ENCODE measurements at places on chromosomes 2 and 18.

DNA sequence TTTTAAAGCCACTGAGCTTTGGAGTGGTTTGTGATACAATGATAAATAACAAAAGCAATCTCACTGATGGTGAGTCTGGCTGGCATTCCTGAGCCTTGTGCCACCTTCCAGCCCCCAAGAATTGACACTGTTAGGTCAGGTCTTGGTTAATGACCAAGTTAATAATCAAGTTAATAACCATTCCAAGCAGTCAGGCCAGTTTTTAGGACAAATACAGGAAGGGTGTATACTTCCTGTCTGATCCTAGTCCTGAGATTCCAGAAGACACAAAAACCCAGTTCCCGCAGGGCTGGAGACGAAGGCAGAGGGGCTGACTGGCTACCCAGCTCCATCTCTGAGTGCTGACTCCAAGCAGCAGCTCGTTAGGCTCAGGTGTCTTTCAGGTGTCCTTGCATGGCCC lies 74.6 kb upstream of the LAPTM4A start:
- DNase-seq, result no peak

- DNase-seq, result no peak
Measured at GRCh38 chr2:164779383-164780057, 62.1 kb downstream of the COBLL1 start.

- no peak for DNase-seq
Measured at GRCh38 chr2:197265924-197266323, 44.7 kb downstream of the ANKRD44 start.

GRCh38 chr2:223652122-223652521 lies 50.0 kb upstream of the SCG2 start:
- DNase-seq, result no peak

GRCh38 chr2:5692561-5693286 lies 540 bp downstream of the SOX11 start:
- no peak for DNase-seq

- no peak for DNase-seq
Measured at GRCh38 chr2:40093021-40093675, 314.1 kb upstream of the THUMPD2 start.

- DNase-seq, result no peak
Measured at GRCh38 chr2:183490914-183491313, 366.7 kb downstream of the NUP35 start.

GRCh38 chr2:31136732-31137131 lies 1.5 kb downstream of the GALNT14 start:
- peak; percentile 38 for DNase-seq

GRCh38 chr2:186256540-186256939 lies 229.5 kb upstream of the ZC3H15 start:
- DNase-seq, result peak; percentile 2

- no peak for DNase-seq
Measured at GRCh38 chr18:22550366-22550765, 132.7 kb upstream of the CTAGE1 start.

DNA sequence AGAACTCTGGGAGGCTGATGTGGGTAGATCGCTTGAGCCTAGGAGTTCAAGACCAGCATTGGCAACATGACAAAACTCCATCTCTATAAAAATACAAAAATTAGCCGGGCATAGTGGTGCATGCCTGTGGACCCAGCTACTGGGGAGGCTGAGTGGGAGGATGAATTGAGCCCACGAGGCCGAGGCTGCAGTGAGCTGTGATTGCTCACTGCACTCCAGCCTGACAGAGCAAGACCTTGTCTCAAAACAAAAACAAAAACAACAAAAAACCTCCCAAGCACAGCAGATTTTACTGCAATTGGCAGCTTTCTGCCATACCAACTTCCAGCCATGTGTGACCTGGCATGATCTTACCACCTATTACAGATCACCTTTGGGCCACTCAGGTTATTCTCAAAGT lies 57.7 kb upstream of the LRPPRC start:
- DNase-seq, result no peak

GRCh38 chr18:43380104-43380672 lies 102.9 kb upstream of the SYT4 start:
- DNase-seq, result no peak

- DNase-seq, result no peak
Measured at GRCh38 chr2:39568561-39569006, 97.1 kb upstream of the TMEM178A start.

GRCh38 chr2:200534572-200534971 lies 8.6 kb downstream of the SGO2 start:
- no peak for DNase-seq

DNA sequence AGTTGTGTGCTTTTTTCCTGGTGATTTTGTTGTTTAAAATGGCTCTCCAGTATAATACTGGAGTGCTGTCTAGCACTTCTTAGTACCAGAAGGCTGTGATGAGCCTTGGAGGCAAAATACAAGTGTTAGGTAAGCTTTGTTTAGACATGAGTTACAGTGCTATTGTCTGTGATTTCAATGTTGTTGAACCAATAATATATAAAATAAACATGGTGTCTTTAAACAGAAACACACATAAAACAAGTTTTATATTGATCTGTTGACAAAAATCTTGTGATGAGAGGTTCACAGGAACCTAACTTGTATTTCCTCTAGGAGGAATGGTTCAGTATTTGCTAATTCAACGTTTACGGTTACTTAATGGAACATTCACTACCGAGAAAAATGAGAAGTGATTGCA lies 5.0 kb upstream of the FAM171B start:
- no peak for DNase-seq

DNA sequence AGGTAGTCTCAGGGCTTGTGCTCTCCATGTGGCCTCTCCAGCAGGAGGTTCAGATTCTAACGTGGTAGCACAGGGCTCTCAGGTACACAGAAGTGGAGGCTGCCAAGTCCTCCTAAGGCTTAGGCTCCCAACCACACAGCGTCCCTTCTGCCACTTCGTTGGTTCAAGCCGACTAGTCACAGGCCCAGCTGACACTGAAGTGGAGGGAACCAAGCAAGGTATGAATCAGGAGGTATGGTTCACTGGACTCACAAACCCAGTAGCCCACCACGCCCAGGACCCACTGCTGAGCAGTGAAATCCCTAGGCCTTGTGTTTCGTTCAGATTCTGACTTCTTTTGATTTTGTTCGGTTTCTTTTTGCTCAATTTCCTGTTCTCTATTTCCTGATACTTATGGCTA lies 46.0 kb upstream of the SEC11C start:
- no peak for DNase-seq

DNA sequence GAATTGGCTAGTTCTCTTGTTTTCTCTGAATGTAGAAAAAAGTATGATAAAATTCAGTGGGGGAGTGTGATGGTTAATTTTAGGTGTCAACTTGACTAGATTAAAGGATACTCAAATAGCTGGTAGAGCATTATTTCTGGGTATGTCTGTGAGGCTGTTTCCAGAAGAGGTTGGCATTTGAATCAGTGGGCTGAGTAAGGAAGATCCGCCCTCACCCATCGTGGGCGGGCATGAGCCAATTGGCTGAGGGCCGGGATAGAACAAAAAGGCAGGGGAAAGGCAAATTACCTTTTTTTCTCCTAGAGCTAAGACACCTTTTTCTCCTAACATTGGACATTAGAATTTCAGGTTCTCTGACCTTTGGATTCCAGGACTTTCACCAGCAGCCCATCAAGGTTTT lies 667.6 kb upstream of the SLC8A1 start:
- DNase-seq, result no peak

DNA sequence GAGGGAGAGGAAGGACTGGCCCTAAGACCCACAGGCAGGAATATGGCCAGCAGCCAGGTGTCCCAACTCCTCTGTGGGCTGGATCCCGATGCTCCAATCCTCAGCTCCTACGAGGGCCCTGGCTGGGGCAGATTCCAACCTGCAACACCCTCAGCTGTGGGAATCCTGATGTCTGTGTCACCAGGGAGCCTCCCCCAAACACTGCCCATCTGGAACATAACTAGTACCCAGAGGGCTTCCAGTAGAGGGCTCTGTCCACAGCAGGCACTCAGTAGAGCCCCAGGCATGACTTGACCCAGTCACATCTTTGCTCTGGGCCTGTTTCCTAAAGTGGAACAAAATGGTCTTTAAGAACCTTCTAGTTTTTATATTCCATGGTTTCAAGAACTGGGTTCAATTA lies 20.6 kb upstream of the LOXHD1 start:
- no peak for DNase-seq

DNA sequence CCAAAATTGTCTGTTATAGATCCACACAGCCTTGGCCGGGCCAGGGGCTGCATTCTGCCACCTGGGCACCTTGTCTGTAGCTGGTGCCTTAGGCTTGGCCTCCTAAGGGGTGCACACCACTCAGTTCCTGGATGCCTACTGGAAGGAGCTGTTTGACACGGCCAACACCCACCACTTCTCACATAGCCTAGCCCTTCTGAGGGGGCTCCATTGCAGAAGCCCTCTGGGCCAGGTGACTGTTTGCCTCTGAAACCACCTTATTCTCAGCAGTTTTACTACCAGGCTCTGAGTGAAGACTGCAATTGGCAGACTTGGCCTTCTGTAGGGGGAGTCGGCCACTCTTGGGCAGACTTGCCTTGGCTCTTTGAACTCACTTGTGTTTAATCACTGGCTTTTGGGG lies 39.5 kb downstream of the EPHA4 start:
- no peak for DNase-seq

- peak; percentile 52 for DNase-seq
Measured at GRCh38 chr2:39437522-39438296, 624 bp upstream of the MAP4K3 start.

GRCh38 chr2:172972005-172972619 lies 103.5 kb upstream of the MAP3K20 start:
- DNase-seq, result peak; percentile 63

- DNase-seq, result no peak
Measured at GRCh38 chr2:223971731-223972130, 14.5 kb downstream of the MRPL44 start.

- DNase-seq, result no peak
Measured at GRCh38 chr2:113962692-113963480, 73.0 kb downstream of the ACTR3 start.

DNA sequence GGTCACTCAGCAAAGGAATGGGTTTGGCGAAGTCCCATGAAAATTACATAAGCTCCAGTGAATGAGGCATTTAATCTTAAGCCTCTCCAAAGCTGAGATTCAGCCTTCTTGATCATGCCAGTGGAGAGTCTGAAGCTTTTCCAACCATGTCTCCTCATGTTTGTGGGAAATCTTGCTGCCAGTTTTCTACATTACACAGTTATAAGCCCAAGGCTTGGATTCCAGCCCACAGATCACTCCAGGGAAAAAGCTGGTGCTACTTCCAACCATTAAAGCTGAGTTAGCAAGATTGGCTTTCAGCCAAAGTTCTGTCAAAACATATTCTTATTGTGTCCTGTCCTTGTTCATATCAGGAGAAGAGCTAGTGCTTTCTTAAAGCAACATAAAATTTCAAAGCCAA lies 293.8 kb downstream of the LRRTM4 start:
- DNase-seq, result no peak

DNA sequence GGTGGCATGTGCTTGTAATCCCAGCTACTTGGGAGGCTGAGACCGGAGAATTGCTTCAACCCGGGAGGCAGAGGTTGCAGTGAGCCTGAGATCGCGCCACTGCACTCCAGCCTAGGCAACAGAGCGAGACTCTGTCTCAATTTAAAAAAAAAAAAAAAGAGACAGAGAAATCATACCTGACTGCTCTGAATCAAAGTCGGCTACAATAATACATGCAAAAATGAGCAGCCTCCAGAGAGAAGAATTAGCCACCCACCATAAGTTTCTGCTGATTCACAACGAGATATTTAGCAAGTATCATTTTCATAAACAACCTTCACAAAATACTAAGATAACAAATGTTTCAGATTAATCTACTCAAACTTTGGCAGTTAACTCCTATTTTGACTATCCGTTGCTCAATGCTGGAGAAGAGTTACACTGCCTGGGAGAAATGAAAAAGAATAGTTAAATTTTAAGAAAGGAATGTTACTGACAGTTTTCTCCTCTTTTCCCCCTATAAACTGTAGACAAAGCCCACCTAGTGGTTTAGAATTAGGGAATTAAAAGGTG lies 1.5 kb downstream of the OSBPL1A start:
- no peak for DNase-seq

- DNase-seq, result no peak
Measured at GRCh38 chr2:161344692-161345091, 36.5 kb downstream of the PSMD14 start.

- peak; percentile 69 for DNase-seq
Measured at GRCh38 chr18:37253394-37254235, 312.0 kb downstream of the CELF4 start.

DNA sequence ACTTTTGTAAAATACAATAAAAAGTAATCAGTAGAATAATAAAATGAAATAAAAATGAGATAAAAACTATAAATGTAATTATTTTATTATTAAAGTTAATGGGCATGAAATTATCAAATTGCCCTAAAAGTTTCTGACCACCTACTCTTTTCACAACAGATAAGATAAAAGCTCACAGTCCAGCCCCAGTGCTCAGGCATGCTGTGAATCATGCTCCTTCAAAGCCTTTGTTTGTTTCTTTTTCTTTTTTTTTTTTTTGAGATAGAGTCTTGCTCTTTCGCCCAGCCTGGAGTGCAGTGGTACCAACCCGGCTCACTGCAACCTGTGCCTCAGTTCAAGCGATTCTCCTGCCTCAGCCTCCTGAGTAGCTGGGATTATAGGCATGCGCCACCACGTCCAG lies 181.7 kb downstream of the ANKRD44 start:
- DNase-seq, result no peak

DNA sequence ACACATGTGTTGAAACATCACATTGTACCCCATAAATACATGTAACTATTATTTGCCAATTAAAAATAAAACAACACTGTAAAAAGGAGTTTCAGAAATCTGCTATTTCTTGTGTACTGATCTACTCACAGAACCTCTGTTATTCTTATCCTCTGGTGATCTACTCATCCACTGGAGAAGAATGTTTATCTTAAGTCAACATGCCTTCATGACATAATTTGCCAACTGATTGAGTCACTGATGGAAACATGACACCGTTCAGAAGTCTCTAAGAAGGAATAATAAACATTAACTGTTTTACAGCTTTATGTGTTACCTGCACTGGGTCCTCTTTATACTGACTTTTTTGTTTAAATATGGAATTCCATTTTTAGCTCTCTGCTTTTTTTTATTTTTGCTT lies 555.2 kb downstream of the DCDC2C start:
- DNase-seq, result no peak

DNA sequence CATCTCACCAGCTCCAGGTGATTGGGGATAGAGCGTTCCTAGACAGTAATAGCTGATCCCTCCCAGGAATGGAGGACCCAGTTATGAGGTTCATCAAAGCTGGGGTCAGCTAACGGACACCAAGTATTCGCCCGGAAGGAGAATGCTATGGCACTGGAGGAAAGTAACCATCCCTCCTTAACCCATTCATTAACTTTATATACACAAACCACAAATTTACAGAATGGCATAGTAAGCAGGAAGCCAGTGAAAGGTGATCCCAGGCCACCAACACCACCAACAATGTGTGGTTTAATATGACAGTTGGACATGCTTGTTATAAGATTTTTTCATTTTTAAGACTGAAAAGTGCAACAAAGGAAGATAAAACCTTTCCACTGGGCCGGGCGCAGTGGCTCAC lies 55.3 kb upstream of the CHMP1B start:
- DNase-seq, result no peak

Data from Calu3 (cell line).